Activated CD8-positive, alpha-beta memory T cell treated with anti-CD3 and anti-CD28 coated beads for 48 hours (primary cell): ENCODE measurements at places on chromosomes 1 and 21.

DNA sequence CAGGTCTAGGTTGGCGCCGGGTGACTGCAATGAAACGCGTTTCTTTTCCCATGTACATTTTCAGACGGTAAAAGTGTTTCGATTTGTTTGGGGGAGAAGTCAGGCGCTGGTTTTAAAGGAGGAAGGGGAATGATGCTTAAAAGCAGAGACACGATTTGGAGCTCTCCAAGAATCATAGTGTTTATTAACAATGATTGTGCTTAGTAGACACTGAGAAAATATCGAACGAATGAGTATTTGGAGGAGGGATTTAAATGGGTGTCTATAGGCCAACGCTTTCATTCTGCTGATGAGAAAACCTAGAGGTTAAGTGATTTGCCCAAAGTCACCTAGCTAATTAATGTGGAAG lies 36.9 kb upstream of the JAK1 start:
- no peak for DNase-seq

- no peak for DNase-seq
These were observed 71.6 kb upstream of the KCND3 start for GRCh38 chr1:112061056-112061455.

GRCh38 chr1:225746361-225747179 lies 31.1 kb upstream of the SRP9 start:
- DNase-seq: no peak

DNA sequence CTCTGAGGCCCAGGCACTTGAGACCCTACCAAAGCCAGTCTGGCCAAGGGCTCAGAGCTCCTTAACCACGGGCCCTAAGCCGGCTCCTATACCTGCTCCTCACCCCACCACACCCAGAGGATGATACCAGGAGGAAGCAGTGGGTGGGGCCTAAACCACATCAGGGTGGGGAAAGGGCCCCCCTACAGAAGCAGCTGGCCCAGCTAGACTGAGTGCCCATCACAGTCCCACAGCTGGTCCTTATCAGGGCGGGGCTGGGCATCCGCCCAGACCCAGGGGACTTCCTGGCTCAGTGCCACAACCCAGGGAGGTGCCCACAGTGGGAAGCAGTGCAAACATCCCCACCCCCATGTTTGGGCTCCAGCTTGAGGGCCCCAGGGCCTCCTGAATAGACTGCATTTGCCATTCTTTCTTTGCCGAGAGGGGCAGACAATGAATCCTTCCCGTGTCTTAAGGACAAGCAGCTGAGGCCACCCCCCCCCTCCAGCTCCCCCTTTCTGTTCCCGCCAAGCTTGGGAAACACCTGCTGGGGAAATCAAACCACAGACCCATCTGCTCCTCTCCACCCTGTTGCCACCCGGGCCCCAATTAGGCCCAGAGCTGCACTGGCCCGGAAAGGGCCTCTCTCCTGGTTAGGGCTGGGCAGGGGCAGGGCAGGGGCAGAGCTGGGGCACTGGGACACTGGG lies 6.2 kb downstream of the E2F2 start:
- DNase-seq: no peak

DNA sequence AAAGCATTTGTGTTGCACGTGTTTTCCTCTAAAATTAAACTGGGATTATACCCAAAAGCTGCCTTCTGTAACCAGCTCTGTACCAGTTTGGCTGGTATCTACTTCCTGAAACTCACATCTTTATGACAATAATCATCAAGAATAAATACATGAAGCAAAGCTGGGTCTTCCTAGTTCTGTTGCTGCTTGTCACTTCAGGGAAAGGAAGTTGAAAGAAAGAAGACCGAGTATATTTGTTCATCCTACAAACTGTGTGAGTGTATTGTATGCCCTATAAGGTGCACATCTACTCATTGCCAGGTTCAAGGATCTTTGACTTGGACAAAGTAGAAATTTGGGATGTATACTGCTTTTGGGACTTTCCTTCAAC lies 29.1 kb upstream of the IFNGR2 start:
- DNase-seq: no peak

DNA sequence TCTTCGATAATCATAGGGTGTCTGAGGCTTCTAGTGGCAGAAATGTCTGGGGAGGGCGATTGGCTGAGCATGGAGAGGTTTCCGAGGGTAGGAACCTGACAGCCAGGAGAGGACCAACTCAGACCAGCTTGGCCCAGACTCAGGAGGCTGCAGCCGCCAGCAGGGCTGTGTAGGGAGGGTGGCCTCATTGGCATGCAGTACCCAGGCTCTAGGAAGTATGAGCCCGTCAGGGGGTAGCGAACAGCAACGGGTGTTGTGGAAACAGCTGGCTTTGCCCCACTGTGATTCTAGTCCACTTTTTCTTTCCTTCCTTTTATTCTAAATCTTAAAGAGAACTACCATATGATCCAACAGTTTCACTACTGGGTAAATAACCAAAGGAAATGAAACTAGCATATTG lies 103.3 kb downstream of the DIRAS3 start:
- no peak for DNase-seq

- no peak for DNase-seq
These were observed 27.0 kb downstream of the RUNX3 start for GRCh38 chr1:24903011-24903461.

DNA sequence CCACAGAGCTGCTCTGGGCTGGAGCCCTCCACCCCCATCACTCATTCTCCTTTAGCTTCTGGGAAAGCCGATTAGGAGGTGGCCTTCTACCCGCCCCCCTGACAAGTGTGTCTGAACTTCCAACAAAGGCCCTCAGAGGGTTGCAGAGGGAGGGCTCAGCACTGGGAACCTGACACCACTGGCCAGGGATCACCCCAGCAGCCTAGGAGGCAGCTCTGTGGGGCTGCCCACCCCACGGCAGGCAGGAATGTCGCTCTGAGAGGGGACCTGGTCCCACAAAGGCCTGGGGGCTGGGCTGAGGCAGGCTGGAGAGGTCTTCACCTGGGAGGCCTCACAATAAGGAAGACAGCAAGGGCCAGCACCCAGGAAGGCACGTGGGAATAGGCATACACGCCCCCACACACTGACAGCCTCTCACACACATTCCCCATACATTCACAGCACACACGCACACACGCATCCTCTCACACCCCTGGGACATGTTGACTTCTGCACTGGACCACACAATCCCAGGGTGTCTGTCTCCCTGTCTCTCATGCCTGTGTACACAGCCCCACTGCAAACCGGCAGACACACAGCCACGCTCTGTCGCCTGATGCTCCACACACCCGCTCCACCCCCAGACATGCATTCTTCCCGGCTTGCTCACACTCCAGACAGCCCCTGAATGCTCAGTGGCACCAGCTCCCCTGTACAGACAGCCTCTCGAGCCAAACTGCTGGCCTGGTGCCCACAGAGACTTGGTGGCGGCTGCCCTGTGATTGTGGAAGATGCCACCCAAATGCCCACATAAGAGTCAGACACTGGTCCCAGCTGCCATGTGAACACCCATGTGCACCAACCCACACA lies 30.7 kb downstream of the DMBX1 start:
- no peak for DNase-seq

DNA sequence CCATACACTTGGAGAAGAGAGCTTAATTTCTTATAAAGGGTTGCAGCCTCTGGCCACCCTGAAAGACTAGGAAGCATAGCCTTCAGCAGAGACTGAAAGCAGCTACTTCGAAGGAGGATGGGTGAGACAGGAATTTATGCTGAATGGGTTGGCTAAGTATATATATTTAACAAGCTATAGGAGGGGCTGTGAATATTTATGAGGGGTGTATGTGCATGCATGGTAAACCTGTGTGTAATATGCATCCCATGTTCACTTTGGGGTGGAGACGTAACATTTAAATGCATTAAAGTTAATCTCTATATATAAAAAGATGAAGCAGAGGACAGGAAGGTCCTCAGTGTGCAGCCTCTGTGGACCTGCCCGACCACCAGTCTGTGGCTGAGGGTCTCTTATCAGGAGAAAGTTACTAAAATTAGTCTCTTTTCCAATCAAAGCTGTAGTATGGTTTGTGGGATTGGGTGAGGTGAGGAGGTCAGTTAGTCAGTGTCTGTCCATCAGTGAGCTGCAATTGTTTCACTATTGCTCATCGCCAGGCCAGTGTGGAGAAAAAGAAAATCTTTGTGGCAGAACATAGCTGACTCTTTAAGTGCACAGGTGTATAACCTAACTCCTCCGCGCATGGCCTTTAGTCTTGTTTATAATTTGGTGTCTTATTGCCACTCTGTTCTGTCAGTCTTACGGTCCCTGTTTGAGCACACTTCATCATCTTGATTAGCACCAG lies 35.4 kb upstream of the DSCAM start:
- no peak for DNase-seq

DNA sequence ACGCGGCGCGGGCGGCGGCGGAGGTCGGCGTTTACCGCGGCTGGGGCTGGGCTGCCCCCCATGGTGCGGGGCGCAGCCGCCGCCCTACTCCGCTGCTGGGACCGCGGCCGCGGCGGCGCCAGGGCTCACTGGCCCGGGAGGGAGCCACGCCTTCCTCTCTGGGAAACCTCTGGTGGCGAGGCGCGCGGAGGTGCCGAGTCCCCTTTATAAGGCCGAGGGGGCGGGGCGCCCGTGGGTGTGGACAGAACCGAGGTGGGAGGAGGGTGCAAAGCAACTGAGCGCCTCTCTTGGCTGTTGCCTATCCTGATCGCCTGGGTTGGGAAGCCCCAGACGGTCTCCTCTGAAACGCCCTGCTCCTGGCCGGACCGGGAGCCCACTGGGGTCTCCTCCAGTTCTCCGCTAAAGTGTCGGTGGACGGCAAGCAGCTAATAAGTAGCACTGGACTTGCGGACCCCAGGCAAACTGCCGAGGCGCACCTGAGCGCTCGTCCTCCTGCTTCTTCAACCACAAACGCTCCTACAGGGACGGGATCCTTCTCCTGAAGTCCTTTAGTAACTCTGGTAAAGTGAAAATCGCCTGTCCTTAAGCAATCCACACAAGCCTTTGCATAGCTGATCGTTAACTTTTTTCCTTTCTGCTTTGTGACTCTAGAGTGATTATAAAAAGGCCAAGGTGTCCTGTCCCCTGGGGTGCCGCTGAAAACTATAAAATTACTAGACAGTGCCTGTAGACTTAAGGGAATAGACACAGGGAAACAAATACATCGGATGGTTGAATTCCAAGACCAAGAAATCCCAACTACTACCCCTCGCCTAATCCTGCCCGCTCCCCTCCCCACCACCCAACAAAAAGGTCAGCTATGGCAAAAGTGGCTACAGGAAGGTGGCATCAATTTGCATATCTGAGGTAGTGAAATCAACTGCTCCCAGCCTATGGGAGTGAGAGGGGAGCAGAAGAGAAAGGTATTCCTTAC lies at the start of gene PTGER3:
TSS of gene PTGER3 (minus strand) at position 182 of the 973 bp plus-strand sequence. CDS start 239 bp downstream, outside the sequence.
- DNase-seq: no peak

DNA sequence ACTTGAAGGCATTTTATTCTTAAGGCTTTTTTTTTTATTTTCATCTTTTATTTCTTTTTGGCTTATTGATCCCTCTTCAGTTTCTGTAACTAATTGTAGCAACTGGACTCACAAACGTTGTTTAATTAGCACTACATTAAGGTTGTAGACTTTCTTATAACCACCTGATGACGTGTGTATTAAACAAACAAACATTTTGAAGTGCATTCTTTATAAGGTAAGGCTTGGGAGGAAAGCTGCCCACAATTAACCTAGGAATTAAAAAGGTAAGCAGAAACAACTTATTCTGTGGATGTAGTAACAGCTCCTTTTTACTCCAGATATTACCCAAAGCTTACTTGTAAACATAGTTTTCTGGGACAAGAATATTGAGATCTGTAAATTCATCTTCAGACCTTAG lies 55.0 kb downstream of the CAMSAP2 start:
- no peak for DNase-seq

- no peak for DNase-seq
These were observed 152.4 kb upstream of the HMGB4 start for GRCh38 chr1:33711511-33711910.

DNA sequence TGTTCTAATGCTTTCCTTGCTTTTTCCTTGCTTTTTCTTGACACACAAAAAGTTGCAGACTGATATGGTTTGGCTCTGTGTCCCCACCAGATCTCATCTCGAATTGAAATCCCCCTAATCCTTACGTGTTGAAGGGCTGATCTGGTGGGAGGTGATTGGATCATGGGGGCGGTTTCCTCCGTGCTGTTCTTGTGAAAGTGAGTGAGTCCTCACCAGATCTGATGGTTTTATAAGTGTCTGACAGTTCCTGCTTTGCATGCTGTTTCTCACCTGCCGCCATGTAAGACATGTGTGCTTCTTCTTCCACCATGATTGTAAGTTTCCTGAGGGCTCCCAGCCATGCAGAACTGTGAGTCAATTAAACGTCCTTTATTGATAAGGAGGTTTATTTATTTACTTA lies 11.3 kb downstream of the SPATA17 start:
- DNase-seq: no peak

DNA sequence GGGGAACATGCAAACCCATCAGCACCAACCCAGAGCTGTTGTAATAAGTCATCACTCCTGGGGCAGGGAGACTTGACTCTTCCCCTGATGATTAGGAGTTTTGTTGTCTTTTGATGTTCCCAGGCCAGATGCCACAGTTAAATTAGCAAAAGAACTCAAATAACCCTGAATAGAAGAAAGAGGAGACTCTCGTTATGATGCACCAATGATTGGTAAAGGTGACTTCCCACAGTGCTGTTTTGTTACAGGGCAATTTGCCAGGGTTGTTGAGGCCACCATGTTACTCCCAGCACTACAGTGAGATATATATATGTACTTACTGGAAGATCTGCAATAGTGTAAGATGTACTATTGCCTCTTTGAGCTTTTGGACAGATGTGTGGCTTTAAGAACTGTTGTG lies 24.3 kb upstream of the RCAN1 start:
- no peak for DNase-seq

GRCh38 chr1:65378247-65378946 lies 42.1 kb upstream of the LEPR start:
- DNase-seq: no peak

- no peak for DNase-seq
These were observed 37.2 kb downstream of the LRRC8C start for GRCh38 chr1:89670163-89670562.

DNA sequence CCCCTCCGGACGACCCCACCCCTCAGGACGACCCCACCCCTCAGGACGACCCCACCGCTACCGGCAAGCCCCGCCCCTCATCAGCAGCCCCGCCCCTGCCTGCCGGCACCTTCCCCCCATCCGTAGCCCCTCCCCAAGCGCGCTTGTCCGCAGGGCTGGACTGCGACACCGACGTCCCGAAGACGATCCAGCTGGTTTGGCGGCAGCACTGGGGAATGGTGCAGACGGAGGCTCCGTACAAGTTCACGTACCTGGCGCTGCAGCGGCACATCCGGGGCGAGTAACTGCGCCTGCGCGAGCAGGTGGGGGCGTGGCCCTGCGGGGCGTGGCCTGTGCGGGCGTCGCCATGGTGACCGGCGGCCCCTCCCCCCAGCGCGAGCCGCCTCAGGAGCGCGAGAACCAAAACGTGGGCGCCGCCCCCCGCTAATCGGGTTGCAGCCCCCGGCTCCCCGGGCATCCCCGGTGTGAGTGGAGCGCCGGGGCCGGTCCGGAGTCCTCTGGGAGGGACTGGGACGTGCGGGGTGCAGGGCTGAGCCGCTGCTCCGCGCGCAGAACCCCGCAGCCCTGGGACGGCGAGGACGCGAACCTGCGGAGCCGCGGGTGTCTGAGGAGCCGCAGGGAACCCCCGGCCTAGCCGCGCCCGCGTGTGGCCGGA lies 4.9 kb downstream of the RNF223 start:
- peak; percentile 95 for DNase-seq
